ENCODE measurements at places on chromosomes 12 and 14. TPM values are rescaled to one million over a fixed set of nuclear protein-coding genes. Genes with fewer than 3 reads are reported as not detected.

POTEM gene
- not detected for total RNA-seq

DNA sequence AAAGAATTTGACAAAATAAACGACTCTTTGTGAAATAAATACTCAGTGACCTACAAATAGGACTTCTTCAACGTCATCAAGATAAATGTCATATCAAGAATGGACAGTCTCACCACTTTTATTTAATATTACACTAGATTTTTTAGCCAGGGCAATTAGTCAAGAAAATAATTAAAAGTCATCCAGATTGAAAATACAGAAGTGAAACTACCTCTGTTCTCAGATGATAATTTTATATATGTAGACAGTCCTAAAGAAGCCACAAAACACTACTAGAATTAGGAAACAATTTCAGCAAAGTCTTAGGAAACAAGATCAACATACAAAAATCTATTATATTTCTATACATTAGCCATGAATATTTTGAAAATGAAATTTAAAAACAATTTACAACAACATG, 689.6 kb upstream of the SEL1L start:
- no peak for DNase-seq

GRCh38 chr12:119748497-119748896, 80.6 kb downstream of the PRKAB1 start:
- no peak for DNase-seq

- DNase-seq = no peak
Observed at GRCh38 chr14:22481546-22481945, 107.5 kb downstream of the DAD1 start.

AICDA gene
- total RNA-seq = not detected

GRCh38 chr14:51776102-51776894, 84.1 kb upstream of the GNG2 start:
- peak; percentile 75 for DNase-seq

IRAK3 gene
- total RNA-seq = 1.8 TPM

MTERF2 gene
- 3.1 TPM for total RNA-seq

DNA sequence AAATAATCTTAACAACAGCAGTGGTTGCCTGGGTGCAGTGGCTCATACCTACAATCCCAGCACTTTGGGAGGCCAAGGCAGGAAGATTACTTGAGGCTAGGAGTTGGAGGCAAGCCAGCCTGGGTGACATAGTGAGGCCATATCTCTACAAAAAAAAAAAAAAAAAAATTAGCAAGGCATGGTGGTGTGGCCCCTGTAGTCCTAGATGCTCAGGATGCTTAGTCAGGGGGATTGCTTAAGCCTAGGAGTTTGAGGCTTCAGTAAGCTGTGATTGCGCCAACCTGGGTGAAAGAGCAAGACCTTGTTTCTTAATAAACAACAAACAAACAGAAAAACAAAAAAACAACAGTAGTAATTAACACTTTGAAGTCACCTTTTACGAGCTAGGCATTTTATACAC, 642 bp upstream of the ACSM4 start:
- no peak for DNase-seq

GRCh38 chr14:33134162-33134561, 195.5 kb downstream of the NPAS3 start:
- no peak for DNase-seq

DNA sequence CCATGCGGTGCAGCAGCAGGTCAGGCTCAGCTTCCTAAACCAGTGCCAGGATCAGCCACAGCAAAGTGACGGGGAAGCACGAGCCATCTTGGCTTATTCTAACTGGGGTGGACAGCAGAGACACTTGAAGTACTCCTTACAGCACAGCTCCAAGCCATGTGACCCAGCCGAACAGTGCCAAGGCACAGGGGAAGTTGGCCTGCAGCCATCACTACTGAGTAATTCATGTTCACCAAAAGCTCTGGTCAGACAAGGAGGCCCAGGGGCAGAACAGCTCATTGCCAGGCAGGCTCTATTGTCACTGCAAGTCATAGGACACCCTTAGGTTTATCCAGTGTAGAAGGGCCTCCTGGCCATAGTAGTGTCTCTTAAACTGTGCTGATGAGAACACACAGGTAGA, 23.4 kb upstream of the SLC35F4 start:
- no peak for DNase-seq

OAS2 gene
- total RNA-seq = 111 TPM

RGS6 gene
- 2.5 TPM for total RNA-seq

RND1 gene
- total RNA-seq = 5.7 TPM

PTPRB gene
- total RNA-seq = not detected

GRCh38 chr12:123069436-123070266, 81.2 kb downstream of the PITPNM2 start:
- DNase-seq = no peak

NPAS3 gene
- total RNA-seq = not detected

DNA sequence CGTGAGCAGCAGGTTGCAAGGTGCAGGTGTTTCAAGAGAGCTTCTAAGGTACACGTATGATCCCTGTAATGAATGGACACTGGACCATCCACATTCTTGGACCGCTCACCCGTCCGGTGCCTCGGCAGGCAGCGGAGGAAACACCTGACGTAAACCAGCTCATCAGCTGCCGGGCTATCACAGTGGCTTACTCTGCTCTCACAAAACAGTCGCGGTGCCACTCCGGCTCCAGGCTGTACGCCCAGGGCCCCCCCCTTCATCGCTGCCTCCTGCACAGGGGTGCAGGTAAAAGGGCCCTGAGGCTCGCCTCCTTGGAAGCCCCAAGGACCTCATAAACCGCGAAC, 436 bp downstream of the VPS33A start:
- DNase-seq = no peak

PRB2 gene
- total RNA-seq = not detected

NGB gene
- not detected for total RNA-seq

DNA sequence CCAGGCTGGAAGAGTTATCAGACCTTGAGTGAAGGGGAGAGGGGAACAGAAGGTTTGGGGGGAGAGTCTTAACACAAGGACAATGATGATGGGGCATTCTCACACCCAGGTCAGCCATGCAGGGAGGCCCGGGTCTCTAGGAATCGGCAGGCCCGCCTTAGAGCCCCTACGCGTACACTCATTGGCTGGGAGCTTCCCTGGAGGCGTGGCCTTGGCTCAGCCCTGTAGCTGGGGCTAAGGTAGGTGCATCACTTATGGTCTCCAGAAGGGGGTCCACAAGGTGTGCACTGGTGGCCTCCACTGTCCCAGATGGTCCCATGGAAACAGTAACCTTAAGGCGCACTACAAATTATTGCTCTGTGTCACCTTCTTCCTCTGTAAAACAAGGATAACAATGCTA, 660.1 kb downstream of the MED13L start:
- no peak for DNase-seq

DNA sequence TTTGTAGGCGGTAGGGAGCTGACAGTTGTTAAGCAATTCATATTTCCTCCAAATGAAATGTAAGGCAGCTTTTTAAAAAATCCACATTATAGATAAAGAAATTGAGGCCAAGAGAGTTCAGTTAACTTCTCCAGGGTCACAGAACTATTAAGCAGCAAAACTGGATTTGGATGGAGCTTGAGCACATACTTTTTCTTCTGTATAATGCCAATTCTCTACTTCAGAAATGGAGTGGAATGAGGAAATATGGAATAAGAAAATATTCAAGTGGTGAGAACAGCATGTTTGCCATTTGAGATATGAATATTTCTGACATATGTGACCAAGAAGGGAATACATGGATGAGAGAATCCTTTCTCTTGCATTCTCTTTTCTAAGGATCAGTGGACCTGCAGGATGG, 233.1 kb downstream of the FOXG1 start:
- no peak for DNase-seq

TPI1 gene
- total RNA-seq = 1,614 TPM

- DNase-seq = no peak
Observed at GRCh38 chr14:104434214-104435076, 145.1 kb upstream of the C14orf180 start.

DNA sequence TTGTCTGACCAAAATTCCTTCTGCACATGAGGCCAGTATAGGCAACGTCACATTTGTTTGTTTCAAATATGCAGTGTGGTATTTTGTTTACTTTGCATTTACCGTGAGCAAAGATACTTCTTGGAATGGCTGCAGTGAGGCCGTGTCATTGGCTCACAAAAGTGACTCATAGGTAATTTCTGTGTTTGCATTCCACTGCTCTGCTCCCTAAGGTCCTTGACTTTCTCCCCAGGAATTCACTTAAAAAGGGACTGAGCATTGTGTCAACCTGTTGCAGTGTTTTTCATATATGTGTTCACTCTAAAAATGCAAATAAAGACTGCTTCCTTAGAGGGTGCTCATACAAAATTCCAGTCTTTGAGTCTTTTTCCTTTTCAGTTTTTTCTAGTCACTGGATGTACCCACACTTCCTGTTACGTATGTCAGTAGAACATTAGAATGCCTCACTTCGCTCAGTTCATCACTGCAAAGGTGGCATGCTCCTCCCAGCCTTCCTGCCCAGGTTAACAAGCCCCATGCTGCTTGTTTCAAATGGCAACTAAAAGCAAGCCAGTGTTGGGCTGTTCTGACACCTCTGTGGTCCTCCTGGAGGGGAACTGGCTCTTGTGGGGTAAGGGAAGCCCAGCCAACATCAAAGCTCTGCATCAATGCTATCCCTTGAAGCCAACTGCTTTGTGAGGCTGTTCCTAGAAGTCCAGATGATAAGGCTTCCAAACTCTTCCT, 9.1 kb downstream of the C12orf76 start:
- peak; percentile 79 for DNase-seq

FGD4 gene
- 0.07 TPM for total RNA-seq

TAS2R8 gene
- not detected for total RNA-seq

IL31 gene
- 2.5 TPM for total RNA-seq

DNA sequence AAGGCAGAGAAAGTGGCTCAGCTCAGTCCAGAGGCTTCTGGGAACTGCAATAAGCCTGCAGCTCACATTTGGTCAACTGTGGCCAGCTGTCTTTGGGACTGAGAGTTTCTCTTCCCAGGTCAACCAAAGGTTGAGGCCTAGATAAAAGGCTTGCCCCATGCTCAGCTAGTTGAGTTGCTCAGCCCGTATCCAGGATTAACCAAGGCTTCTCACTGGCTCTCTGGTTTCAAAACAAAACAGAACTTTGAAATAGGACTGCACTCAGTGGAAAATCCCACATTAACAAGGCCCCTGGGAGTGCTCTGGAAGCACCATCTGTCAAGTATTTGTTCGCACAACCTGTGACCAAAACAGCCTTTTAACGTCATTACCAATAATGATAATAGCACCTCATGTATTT, 40.3 kb upstream of the NUAK1 start:
- DNase-seq = no peak

KLRK1 gene
- not detected for total RNA-seq

GRCh38 chr12:65881965-65882413, 57.7 kb downstream of the HMGA2 start:
- DNase-seq = no peak

DNA sequence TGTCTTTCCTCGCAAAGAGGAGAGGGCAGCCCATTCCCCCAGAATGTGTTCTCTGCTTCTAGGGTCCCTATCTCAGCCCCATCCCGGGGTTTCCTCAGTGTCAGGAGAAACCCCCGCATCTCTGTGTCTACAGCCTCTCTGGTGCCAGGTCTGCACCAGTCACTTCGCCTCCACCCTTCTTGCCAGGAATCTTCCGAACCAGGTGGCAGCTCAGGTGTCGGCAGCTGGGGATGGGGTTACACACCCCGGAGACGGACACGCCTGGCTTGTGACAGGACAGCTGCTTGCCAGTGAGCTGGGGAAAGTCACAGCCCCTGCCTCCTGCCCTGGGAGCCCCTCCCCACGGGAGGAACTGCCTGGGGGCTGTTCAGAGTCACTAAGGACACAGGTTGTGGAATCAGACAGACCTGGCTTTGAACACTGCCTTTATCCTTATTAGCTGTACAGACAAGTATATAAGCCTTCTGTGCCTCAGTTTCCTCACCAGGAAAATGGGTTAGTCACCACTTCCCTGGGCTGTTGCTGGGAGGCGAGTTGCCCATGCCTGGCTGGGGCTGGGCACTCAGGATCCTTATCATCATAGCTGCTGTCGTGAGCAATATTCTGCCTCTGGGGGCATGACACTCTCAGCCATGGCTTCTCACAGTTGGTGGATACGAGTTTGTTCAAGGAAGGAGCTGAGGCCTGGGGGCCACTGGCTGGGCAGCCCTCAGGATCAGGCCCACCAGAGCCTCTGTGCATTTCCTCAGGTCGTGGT, 10.8 kb downstream of the HIP1R start:
- DNase-seq = no peak

- DNase-seq = peak; percentile 91
Observed at GRCh38 chr14:22002860-22003284, 329.3 kb upstream of the OR4E1 start.

GRCh38 chr12:88553941-88554658, 26.2 kb downstream of the KITLG start:
- no peak for DNase-seq

- DNase-seq = no peak
Observed at GRCh38 chr12:54975272-54975671, 9.3 kb downstream of the TESPA1 start.

DNA sequence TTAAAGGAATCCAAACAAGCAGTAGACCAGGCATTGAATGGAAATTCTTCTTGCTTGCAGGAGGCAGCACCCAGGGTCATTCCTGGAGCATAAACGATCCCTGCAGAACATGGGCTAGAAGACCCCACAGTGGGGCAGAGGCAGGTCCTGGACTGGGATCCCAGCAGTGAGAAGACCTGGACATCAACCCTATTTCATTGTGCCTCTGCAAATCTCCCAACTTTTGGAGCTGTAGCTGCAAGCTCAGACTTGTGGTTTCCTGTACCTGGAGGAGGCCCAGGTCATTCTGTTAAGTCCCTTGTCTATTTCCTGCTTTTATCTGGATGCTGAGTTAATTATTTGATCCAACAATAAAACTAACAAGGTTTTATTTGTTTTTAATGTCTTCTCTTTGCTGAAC, 61.7 kb downstream of the CALM1 start:
- DNase-seq = no peak

CLEC1B gene
- not detected for total RNA-seq

GRCh38 chr14:105605464-105606304, 79.3 kb downstream of the TMEM121 start:
- DNase-seq = peak; percentile 51

GRCh38 chr12:110316861-110317260, 35.8 kb downstream of the ATP2A2 start:
- no peak for DNase-seq

ERH gene
- 434 TPM for total RNA-seq

DNA sequence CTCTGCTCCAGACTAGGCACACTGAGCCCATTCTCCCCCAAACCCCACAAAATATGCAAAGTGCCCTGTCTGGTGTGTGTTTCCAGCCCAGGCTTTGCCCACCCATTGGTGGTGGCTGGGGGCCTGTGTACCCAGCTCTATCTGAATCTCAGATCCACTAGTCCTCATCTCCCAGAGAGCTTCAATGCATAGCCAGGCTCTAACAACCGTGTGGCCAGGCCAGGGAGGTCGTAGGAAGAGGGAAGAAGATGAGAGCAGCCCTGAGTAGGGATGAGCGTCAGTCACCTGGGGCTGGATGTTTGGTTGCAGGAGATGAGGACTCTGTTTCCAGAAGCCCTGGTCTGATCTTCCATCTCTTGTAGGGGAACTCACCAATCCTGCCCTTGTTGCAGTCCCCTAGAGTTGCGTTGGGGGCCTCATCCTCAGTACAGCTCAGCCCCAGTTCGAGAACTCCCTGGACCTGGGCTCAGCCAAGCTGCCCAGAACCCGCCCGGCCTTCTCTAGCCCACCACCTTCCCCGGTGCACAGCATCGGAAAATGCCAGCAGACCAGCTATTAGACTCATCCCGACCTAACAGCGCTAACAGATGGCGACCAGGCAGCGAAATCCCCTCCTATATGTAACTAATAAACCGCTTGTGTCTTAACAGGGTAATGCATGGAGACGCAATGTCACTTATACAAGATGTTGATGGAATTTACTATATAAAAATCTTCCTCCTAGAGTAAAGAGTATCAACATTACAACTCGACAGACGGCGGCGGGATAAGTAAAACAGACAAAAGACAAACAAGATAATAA, 3.2 kb upstream of the LHX5 start:
- DNase-seq = no peak

STON2 gene
- total RNA-seq = 0.30 TPM

LRIG3 gene
- total RNA-seq = not detected

All from activated CD4-positive, alpha-beta T cell treated with anti-CD3 and anti-CD28 coated beads, Interleukin-2, amount 10 ng/mL, durations not matched to agents 24 days and 14 days (primary cell).